ENCODE measurements at places on chromosomes 1 and 21.

- no peak for DNase-seq
Measured at GRCh38 chr1:149936170-149936991, at the start of gene MTMR11. MTMR11 (minus strand) TSS chr1:149936879; CDS start chr1:149936647, 232 bp downstream.

DNA sequence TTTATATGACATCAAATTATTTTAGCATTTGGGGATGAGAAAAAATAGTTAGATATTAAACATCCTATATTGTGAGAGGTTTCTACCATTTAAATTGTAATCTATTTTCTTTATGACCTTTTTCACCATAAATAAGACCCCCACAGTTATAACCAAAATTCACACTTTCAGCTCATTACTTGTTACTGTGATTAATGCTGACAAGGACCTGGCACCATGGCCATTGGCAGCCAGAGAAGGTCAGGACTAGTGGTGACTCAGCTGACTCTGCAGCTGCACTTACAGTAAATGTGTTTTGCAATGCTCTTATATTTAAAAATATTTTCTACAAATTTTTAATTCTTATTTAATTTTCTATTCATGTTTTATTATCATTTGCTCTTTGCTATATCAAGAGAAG lies 133.3 kb upstream of the C1orf105 start:
- DNase-seq = no peak

DNA sequence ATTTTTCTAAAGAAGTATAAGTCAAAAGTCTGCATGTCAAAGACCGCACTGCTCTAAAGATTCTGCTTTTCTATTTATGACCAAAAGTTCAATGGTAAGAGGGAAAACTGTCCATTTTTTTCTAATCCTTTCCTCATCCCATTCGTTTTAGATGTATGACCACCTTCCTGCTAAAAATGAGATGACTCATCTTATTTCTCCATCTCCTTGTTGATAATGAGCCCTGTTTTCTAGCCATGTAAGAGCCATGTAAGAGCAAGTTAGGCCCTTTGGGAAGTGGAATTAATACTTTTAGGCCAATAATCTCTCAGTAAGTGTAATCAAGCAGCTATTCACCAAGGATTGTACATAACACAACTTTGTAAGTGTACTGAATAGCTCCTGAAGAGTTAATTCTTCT lies 475.6 kb upstream of the B3GALT2 start:
- no peak for DNase-seq

- DNase-seq = no peak
Measured at GRCh38 chr1:183834568-183834967, 29.6 kb downstream of the RGL1 start.

GRCh38 chr1:223741861-223742260 lies 29.5 kb downstream of the CAPN2 start:
- DNase-seq = no peak

DNA sequence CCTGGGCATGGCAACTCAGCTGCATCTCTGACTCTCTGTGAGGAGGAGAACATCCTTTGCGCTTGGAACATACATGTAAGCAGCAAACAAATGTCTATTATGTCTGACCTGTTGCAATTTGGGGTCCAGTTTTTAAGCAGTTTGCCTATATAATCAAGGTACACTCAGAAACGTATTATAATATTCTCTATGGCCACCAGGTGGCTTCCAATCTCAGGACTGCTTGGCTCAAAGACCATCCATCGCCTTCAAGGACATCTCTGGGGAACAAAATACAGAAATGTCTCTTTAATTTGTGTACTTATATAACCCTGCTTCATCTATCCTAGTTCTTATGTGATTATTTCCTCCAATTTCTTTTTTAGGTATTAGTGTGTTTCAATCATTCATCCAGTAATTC lies 227.2 kb downstream of the OLFM3 start:
- DNase-seq = no peak

- peak; percentile 44 for DNase-seq
Measured at GRCh38 chr1:46490656-46491442, 1.2 kb downstream of the DMBX1 start.

GRCh38 chr1:224251741-224252146 lies 68.7 kb downstream of the DEGS1 start:
- no peak for DNase-seq

DNA sequence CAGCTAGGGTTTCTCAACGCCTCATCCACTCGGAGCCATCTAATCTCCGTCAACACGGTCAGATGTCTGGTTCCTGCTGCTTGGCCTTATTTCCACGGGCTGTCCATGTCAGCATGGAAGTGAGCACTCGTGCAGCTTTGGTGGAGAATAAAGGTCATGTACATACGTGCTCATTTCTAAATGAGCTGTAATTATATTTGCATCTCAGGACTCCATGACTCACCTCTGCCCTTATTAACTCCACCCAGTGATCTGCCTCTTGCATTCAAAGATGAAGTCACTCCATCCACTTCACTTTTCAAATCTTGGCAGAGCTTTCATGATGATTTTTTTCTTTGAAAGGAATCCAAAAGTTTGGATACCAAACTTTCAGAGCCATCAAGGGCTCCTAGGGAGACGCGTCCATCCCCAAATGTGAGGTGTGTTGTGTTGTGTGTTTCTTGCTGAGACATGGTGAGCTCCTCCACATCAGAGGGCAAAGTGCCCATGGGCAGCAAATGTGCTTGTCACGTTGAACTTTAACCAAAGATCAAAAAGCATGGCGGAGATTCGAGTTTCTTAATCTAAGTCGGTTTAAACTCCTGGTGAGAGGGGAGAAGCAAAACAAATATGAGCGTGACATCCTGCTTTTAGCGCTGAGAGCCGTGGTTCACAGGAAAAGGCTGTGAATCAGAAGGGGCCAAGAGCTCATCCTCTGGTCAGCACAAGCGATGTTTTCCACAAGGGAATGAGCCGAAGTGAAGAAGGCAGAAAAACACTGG lies 68.6 kb upstream of the ERRFI1 start:
- no peak for DNase-seq

- no peak for DNase-seq
Measured at GRCh38 chr21:36817732-36818450, 119.0 kb downstream of the SIM2 start.
